ENCODE measurements at places on chromosomes 16 and 17. TPM values are rescaled to one million over a fixed set of nuclear protein-coding genes. Genes with fewer than 3 reads are reported as not detected.
A peak's percentile ranks its signal among the peaks of the same experiment; 100 is the strongest.

DNA sequence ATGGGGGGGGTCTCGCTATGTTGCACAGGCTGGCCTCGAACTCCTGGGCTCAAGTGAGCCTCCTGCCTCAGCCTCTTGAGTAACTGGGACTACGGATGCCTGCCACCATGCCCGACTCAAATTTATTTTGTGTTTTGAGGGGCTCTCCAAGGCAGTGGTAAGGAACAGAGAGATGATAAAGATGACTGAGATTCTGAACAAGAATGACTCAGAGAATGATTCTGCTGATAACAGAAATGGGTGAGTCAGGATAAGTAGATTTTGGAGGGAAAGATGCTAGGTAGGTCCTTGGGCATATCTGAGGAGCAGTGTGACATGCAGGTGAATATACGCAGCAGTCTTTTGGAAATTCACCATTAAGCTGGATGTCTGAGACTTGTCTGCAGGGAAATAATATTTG, 2.6 kb downstream of the TMEM220 start:
- H3K4me3 ChIP-seq: no peak overlapping the region
- no peaks in the 10 kb centered on the region for H3K27me3 ChIP-seq
- no peak for DNase-seq
- H3K27ac ChIP-seq: no peak overlapping the region
- H3K36me3 ChIP-seq: no peaks in the 10 kb centered on the region

- DNase-seq: peak; percentile 92
- H3K4me3 ChIP-seq: no peak overlapping the region
- no peak overlapping the region for H3K27ac ChIP-seq
- no peaks in the 10 kb centered on the region for H3K4me1 ChIP-seq
- H3K36me3 ChIP-seq: no peaks in the 10 kb centered on the region
- H3K27me3 ChIP-seq: no peaks in the 10 kb centered on the region
Measured at GRCh38 chr16:62225675-62226074, 189.4 kb upstream of the CDH8 start.

GRCh38 chr17:79826204-79826680, 13.0 kb downstream of the CBX4 start:
- H3K27ac ChIP-seq: no peak overlapping the region
- DNase-seq: no peak
- peaks cover 57% of the 10 kb centered on the region for H3K27me3 ChIP-seq
- H3K4me1 ChIP-seq: no peaks in the 10 kb centered on the region
- no peaks in the 10 kb centered on the region for H3K36me3 ChIP-seq

DNA sequence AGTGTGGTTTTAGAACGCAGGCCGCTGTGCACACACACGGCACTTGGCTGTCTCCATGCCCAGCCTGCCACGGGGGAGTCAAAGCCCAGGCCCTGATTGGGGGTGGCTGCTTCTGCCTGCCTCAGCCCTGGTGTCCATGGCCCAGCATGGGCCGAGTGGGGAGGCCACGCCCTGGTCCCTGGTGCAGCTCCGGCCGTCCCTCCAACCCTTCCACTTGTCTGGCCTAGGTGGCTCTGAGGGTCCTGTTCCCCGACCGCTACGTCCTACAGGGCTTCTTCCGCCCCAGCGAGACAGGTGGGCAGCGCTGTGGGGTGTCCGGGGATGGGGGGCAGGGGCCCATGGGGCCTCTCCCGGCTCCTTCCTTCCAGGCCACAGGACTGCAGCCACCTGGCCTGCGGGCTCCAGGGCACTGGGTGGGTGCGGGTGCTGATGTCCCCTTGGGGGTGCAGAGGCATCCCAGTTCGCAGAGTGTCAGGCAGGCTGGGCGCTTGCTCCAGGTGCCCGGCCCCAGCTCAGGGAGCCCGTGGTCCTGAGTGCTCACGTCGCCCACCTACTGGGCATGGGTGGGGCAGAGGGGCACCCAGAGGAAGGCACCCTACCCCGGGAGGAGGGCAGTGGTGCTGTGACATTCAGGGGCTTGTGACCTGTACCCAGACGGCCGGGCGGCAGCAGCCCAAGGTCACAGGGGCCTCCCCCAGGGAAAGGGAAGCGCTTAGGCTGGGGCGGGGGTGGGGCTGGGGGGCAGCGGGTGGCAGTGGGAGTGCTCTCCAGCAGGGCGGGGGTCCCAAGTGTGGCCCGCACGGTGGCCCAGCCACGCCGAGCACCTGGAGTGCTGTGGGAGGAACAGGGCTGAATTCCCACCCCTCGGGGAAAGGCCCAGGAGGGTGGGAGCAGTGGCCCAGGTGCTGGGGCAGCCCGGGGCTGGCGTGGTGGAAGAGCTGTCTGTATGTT, 11.8 kb downstream of the CENPX start:
- H3K27me3 ChIP-seq: no peaks in the 10 kb centered on the region
- no peaks in the 10 kb centered on the region for H3K36me3 ChIP-seq
- 0 out of 2 replicates have a peak, but pooled peaks cover 1% of the 10 kb centered on the region for H3K4me1 ChIP-seq

DNA sequence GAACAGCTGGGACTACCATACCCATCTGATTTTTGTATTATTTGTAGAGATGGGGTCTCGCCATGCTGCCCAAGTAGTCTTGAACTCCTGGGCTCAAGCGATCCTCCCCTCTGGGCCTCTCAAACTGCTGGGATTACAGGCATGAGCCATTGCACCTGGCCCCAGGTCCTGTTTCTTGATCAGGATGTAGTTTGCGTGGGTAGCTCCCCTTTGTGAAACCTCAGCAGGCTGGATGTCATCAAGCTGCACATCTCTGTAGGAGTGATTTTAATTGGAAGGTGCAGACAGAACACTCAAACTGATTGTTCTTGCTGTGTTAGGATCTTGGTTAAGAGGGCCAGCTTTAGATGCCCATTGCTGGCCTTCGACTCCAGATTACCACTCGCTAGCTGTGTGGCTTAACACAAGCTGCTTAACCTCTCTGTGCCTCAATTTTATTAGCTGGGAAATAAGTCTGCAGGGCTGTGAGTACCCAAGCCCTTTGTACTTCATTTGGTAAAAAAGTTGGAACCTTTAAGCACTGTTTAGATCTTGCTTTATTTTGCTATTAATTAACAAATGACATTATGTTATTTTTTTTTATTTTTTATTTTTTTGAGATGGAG, 16.5 kb downstream of the BCO1 start:
- H3K36me3 ChIP-seq: no peaks in the 10 kb centered on the region
- no peak overlapping the region for H3K4me3 ChIP-seq
- H3K27ac ChIP-seq: no peak overlapping the region
- no peaks in the 10 kb centered on the region for H3K4me1 ChIP-seq

DNA sequence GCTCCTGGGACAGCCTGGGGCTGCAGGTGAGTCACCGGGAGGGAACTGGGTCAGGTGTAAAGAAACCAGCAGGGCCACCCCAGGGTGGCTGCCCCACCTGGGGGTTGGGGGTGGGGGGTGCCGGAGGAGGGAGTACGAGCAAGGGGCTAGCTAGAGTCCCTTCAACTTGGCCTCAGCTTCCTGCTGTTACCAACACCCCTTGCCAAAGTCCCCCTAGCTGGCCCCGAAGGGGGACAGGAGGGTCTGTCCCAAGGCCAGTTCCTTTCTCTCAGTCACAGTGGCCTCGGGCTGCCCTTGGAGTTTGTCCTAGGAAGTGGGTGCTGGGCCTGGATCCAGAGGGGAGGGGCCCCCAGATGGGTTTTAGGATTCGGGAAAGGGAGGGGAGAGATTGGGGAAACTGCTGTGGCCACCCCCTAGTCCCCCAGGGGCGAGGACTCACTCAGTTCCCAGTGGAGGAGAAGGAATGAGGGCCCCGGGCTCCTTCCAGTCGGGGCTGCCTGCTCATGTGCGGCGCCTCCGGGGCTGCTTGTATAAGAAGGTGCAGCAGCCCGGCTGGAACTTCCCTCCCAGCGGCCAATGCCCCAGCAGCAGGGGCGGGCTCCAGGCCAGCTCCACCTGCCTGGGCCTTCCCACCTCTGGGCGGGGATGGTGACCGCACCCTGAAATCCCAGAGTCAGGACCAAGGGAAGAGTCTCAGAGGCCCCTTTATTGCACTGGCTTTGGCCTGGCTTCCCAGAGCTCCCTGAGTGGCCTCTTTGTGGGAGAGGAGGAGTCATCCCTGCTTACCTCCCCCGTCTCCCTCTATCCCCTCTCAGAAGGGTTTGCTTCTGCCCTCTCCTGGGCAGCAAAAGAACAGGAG, 7.3 kb downstream of the ARHGAP27 start:
- peak overlapping the region; percentile 16 for H3K4me3 ChIP-seq
- H3K27me3 ChIP-seq: peaks cover 15% of the 10 kb centered on the region
- H3K27ac ChIP-seq: peak overlapping the region; percentile 20
- H3K4me1 ChIP-seq: peaks cover 21% of the 10 kb centered on the region
- no peaks in the 10 kb centered on the region for H3K36me3 ChIP-seq

DNA sequence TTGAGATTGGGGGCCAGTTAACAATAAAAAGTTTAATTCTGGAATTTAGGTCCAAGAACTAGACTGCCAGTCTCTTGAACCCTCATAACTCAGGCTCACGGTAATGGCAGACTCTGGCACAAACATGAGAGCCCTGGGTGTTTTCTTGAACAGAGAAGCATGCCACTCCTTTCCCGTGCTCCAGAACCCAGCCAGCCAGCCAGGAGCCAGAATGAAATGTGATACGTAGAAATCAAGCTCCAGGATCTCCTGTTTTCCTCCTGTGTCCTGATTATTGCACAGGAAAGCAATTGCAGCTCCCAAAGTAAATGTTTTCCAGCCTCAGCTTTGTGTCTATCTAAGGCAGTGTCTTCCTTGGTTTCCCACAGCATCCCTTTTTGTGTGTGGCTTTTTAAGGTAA, 46.2 kb upstream of the NOL11 start:
- H3K4me1 ChIP-seq: no peaks in the 10 kb centered on the region
- no peaks in the 10 kb centered on the region for H3K27me3 ChIP-seq
- no peak for DNase-seq
- no peak overlapping the region for H3K4me3 ChIP-seq

DNA sequence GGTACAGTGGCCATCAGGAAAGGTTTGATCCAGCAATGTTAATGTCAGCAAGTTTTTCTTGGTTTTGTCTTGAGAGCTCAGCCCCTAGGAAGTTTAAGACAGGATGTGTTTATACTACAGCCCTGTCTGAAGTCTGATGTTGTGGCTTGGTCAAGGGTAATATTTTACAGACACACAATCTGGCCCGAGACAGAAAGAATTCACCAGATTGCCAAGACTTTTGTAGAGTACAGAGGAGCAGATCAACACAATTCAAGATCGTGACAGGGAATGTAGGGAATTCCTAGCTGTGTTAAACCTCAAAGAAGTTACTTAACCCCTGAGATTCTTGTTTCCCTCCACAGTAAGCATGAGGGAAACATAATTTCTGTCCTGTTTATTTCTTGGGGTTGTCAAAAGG, 63.1 kb downstream of the SHISA9 start:
- no peak for DNase-seq
- H3K4me3 ChIP-seq: no peak overlapping the region

DNA sequence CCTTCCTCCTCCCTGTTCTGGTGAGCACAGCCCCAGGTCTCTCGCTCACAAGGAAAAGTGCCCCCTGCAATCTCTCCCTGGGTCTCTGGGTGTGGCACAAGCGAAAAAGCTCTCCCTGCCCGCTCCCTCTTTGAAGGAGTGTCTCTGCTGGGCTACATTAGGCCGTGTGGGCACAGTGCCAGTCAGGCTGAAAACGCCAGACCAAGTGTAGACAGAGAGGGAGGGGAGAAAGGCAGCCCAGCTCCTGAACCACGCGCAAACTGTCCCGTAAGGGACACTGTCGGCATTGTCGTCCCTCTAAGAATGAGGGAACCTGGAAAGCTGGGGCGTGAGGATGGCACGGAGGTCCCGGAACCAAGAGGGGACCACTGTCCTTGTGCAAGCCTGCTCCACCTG, 3.9 kb downstream of the SMIM5 start:
- no peak overlapping the region for H3K4me3 ChIP-seq
- H3K4me1 ChIP-seq: no peaks in the 10 kb centered on the region
- H3K27me3 ChIP-seq: no peaks in the 10 kb centered on the region
- H3K36me3 ChIP-seq: no peaks in the 10 kb centered on the region
- no peak overlapping the region for H3K27ac ChIP-seq

GRCh38 chr16:57464523-57464922, 2.0 kb downstream of the POLR2C start:
- no peaks in the 10 kb centered on the region for H3K4me1 ChIP-seq
- H3K27me3 ChIP-seq: no peaks in the 10 kb centered on the region
- no peak for DNase-seq
- H3K27ac ChIP-seq: no peak overlapping the region

GRCh38 chr17:40317345-40317873, 8.4 kb downstream of the RARA start:
- H3K4me1 ChIP-seq: peaks cover 36% of the 10 kb centered on the region
- no peak overlapping the region for H3K27ac ChIP-seq
- peaks cover 8% of the 10 kb centered on the region for H3K27me3 ChIP-seq
- DNase-seq: no peak
- no peaks in the 10 kb centered on the region for H3K36me3 ChIP-seq

GRCh38 chr16:12959072-12959471, 57.7 kb downstream of the SHISA9 start:
- no peak for DNase-seq
- H3K36me3 ChIP-seq: no peaks in the 10 kb centered on the region
- H3K27ac ChIP-seq: no peak overlapping the region
- no peak overlapping the region for H3K4me3 ChIP-seq

- H3K4me1 ChIP-seq: no peaks in the 10 kb centered on the region
- DNase-seq: no peak
- H3K4me3 ChIP-seq: no peak overlapping the region
- no peaks in the 10 kb centered on the region for H3K27me3 ChIP-seq
- H3K36me3 ChIP-seq: no peaks in the 10 kb centered on the region
Measured at GRCh38 chr17:65279456-65279855, 142.3 kb downstream of the RGS9 start.

DNA sequence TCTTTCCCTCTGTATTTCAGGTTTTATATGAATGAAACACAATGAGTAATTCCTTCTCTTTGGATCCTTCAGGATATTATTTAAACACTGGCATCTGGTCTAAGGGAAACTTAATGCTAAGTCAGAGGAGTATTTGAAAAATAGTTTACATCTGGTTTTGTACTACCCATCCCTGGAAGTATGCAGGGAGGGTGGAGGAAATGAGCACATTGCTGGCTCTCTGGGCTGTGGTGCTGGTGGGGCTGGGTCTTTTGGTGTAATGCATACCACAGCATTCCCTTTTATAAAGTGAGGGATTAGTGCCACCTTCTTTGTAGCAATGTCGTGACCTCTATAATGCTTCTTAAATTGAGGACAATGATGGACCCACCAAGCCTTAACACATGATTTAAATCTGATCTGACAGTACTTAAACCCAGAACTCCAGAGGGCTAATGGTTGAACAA, 105.5 kb upstream of the AXIN2 start:
- no peak for DNase-seq
- no peaks in the 10 kb centered on the region for H3K36me3 ChIP-seq
- no peak overlapping the region for H3K4me3 ChIP-seq
- no peaks in the 10 kb centered on the region for H3K4me1 ChIP-seq
- no peaks in the 10 kb centered on the region for H3K27me3 ChIP-seq

BCKDK gene
- 49.6 TPM for total RNA-seq

RHOT1 gene
- total RNA-seq: 34.2 TPM

TERF2IP gene
- 14.4 TPM for total RNA-seq

QRICH2 gene
- total RNA-seq: 2.8 TPM

AP1G1 gene
- total RNA-seq: 68.4 TPM

EVI2B gene
- total RNA-seq: not detected

CSH2 gene
- total RNA-seq: 0.43 TPM

KRTAP9-4 gene
- not detected for total RNA-seq

DBF4B gene
- 29.1 TPM for total RNA-seq

All from H1 (cell line).